ENCODE measurements at places on chromosomes 7 and 10.

DNA sequence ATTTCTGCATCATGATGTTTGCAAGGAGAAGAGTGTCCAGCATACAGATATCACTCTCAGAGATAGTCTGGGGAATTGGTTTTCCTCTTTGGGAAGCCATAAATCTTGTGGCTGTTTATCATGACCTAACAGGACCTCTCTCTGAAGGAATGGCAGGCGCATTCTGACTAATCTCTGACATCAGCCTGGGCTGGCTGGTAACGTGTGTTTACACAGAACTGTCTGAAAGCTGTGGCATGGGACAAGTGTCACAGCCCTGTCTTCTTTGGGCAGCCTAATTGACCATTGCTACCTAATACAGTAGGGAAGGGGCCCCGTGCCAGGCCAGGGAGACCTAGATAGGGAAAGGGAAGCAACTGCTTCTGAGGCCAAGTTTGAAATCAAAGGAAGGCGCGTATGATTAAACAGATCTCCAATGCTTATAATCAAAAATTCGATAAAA is 73.9 kb upstream of the CABCOCO1 start:
- no peak for DNase-seq

DNA sequence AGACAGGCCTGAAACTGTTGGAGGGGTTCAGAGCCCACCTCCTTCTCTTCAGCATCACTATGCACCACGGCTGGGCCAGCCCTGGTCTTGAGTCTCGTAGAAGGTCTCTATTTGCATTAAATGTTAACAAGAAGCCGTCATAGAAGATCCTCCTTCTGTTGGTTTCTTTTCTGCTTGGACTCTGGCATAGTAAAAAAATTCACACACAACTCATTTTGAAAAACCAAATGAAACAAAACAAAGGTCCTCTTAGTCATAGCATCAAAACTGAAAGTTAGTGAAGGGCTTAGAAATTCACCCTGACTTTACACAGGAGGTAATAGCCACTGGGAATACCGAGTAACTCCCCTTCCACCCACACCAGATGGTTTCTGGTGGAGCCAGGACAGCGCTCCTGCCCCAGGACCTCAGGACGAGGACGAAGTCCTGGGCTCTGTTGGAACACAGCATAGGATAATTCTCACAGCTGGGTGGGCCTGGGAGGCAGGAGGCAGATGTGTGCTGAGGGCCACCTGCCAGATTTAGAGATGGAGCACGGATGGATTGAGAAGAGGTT is 248.4 kb upstream of the KLF6 start:
- DNase-seq: no peak

DNA sequence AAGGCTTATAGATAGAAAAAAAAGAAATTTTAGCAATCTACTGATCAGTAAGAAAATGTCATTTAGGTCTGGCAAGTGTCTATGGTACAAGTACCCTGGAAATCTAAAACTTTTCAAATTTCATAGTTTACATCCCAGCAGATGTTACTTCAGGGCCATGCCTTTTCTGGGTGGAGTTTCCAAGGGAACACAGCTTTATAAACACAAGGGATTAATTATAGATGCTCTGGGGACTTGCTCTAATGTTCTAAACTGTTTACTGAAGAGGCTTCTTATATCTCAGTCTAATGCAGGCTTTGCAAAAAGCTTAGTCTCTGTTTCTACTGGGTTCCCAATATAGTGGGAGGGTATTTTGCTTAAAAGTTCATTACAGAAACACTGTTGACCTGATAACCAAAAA is 3.1 kb downstream of the CD36 start:
- DNase-seq: no peak

DNA sequence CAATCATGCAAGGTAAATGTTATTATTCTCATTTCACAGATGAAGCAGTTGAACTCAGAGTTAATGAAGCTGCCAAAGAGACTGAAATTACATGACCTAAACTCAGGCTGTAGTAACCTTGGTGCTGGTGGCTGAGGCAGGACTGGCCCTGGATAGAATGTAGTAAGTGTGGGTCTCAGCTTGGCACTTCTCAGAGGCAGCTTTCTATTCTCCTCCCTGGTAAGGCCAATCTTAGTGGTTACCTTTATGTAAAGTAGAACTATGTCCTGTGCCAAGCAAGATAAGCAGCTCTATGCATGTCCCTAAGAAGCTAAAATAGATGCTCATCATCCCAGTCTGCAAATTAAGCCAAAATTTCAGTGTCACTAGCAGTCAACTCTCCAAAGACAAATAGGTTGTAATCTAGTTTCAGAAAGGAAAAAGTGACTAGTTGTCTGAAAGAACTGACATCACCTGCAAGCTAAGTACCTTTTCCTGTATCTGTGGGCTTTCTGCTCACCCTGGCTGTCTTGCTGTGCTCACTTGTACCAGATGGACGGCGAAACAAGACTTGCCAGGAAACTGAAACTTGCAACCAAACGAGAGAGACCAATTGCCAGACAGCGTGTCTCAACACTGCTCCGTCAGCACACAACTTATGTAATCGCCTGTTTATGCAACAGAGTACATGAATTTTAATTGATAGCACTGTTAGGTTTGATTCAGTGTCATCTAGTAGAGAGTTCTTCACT is 43.7 kb downstream of the CH25H start:
- no peak for DNase-seq

DNA sequence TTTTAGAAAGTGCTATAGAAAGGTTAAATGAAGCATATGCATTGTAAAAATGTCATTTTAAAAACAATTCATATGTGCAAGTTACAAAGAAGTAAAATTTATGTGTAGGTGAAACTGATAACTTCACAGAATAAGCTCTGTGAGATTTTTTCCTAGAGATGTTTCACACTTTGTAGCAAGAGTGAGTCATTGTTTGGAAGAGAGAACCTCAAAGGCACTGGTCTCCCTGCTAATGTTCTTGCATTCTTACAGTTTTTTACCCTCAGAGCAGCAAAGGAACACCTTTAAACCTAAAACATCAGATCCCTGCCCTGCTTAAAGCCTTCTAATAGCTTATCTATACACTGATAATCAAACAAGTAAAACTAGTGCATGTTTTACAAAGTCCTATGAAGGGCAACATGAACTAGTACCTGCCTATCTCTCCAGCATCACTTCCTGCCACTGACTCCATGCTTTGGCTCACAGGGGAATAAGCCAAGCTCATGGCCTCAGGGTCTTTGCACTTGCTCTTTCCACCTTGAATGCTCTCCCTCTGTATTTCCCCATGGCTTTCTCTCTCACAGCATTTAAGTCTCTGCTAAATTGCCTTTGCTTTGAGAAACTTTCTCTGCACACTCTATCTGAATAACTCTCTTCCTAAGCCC is 997.0 kb downstream of the GATA3 start:
- DNase-seq: no peak

- DNase-seq: no peak
Observed at GRCh38 chr7:23022851-23023250, 8.9 kb upstream of the HYCC1 start.

DNA sequence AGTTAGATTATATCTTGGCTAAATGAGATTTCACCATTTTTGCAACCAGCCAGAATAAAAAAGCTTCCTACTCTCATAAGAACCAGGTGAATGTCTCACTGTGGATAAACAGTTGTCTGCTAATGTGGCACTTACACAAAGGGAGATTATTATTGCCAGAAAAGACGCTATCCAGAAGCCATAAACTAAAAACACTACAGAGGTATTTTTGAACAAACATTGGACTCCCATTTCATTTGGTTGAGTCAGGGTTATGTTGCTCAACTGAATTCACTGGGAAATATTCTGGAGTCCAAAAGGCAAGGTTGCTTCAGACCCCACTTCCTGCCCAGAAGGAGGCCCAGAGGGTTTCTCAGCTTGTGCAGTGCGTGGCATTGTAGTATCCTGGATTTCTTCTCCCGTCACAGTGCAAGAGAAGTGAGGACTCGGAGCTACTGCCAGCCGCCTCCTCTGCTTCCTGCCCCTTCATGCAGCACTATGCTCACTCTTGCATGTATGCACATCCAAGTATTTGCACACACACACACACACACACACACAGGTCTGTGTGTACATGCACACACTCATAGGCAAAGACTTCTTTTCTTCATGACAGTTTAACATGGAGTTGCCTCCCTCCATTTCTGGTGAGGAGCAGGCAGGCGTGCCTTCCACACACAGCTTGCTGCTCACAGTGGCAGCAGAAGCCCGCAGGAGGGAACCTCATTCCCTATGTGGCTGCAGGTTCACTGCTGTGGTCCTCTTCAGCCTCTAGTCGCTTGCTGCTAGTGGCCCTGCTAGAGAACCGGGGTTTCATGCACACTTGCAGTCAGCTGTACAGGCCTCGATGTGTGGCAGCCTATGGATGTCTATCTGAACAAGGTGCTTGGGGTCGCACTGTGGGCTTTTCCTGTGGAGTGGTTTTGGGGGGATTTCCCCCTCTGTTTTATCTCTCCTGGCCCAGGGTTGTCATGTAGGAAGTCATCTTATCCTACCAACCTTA is 10.1 kb downstream of the DENND10 start:
- no peak for DNase-seq
